Effector CD4-positive, alpha-beta T cell (primary cell): ENCODE measurements at places on chromosomes 7 and 10.

DNA sequence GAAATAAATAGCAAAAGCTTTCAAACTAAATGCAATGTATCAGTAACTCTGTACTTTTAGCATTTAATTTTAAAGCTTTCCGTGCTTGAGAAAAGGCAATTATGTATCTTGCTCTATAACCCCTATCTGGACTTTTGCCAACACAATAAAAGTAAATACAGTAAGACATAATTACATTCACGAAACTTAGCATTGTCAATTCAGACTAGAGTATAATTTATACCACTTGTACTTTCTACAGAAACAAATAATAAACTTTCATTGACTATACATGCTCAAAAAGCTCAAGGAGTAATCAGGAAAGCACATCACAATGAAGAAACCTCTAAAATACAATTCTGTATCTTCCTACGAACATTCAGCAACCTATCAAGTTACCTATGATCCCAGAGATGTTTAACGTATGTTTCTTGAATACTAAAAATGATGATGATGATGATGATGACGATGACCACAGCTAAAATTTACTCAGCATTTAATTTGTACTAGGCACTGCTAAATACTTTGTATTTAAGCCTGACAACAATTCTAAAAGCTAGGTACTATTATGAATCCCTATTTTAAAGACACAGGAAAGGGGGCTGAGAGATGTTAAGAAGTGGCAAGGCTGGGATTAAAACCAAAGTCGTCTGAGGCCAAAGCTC lies 44.9 kb downstream of the MINDY3 start:
- DNase-seq = no peak

GRCh38 chr10:29039677-29040189 lies 249.1 kb upstream of the LYZL1 start:
- DNase-seq = no peak

DNA sequence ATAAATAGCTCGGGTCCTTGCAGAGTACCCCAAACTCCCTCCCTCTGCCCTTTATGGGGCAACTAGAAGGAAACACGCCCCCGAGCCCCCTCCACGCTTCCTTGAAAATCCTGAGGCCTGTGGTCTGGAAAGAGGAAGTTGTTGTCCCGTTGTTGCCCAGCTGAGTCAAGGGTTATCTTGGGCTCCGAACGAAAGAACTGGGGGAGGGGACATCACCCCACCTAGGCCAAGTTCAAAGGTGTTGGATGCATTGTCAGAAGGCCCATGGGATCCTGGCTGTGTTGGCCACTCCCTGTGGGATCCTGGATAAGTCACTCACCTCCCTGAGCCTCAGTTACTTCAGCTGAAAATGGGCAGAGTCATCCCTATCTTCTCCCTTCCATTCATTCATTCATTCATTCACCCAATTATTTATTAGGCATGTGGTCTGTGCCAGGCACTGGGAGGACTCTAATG lies at the start of gene CCL24:
CCL24 (minus strand) TSS at position 26 of the 456 bp plus-strand sequence. CDS start 91 bp downstream, outside the sequence.
- no peak for DNase-seq

DNA sequence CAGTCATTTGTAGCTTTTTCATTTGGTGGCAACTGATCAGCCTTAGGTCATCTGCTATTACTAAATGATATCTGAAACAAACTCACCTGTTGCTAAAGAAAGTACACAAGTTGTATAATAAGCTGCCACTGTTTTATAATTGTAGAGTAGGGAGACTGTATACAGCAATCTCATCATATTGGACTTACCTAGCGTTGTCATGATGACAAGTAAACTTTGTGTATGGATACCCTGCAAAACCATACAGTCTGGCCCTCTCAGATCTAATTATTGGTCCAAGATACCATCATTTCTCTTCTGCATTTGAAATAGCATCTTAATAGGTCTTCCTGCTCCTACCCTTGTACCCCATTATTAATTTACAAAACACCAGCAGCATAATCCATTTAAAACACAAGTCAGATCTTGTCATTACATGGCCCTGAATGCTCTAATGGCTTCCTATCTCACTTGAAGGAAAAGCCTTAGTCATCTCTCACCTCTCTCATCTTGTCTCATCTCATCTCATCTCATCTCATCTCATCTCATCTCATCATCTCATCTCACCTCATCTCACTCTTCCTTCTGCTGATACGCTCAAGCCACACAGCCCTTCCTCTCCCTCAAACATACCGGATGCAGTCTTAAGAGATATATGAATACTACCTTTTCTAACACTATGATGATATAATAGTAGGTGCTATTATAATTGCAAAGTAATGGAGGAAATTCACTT lies 540.6 kb downstream of the MDFIC start:
- no peak for DNase-seq

GRCh38 chr7:152640829-152641228 lies 35.1 kb downstream of the XRCC2 start:
- no peak for DNase-seq

DNA sequence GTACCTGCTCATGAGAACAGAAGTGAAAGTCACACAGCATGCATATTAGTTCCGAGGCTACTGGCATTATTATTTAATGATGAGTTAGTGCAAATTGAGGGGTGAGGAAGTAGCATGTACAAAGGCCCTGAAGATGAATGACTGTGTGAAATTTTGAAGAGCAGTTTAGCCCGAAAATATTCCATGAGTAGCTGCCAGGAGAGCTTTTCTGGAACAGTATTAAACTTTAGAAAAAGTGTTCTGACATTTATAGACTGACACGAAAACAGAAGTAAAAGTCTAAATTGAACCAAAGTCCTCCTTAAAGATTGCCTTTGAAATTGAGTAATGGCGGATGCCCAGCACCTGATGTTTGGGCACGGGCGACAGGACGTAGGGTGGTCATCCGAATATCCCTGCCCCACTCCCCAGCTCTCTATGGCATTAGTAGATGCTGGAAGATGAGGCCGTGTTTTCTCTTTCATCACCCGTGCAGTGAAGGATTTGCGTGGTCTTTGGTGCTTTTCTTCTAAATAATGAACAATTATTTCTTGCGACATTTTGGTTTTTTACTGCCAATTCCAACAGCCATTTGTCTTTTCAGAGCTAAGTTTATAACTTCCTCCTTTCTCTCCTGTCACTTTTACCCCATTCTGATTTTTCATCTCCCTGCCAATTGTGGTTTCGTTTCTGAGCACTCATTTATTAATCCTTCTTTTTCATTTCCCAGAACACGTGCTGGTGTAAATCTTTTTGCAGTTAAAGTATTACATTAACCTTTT lies 192.6 kb downstream of the MGMT start:
- DNase-seq = no peak

DNA sequence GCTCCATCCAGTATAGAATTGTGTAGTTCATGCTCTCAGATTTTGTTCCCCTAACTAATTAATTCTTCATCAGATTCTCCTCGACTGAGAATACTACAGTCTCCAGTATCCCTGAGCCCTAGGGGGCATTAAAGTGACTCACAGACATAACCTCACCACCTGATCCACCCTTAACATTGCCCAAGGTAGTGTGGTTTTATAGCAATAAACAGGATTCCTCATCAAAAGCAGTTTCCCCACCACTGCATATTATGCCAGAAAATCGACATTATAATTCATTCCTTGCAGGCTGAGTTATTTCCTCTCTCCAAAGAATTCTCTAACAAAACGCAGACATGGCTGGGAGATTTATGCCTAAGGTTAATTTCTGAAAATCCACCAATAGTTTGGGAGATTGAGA lies 1402.5 kb upstream of the CELF2 start:
- no peak for DNase-seq

- DNase-seq = no peak
Measured at GRCh38 chr10:49512121-49512809, 26.7 kb downstream of the ERCC6 start.

DNA sequence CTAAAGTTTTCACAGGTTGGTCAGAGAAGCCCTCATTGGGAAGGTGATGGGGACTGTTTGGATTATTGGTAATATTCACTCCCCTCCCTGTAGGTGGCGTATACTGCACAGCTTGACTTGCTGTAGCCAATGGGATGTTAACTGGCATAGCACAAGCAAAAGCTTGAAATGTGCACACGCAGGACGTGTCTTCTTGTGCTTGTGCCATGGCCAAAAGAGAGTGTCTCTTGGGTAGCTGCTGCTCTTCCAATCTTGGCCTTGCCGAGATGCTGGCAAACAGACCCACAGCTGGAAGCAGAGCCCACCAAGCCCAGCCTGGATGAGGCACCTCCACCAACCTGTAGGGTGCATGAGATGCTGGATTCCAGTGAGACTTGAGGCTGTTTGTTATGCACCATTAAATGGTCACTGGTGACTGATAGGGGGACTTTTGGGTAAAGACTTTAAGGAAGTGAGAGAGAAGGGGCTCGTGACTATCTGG lies 266.0 kb downstream of the GRID1 start:
- DNase-seq = no peak
